Uterus (tissue), 4 donors: ENCODE measurements at places on chromosomes 12 and 14. TPM values are rescaled to one million over a fixed set of nuclear protein-coding genes. Genes with fewer than 3 reads are reported as not detected.

- peak; percentile 55 for DNase-seq
These were observed 16.7 kb upstream of the FAIM2 start for GRCh38 chr12:49920241-49920914.

GRCh38 chr12:42382013-42382696 is 56.2 kb downstream of the PPHLN1 start:
- DNase-seq, result no peak

CMKLR1 gene
- total RNA-seq, result 27.1 TPM

DNA sequence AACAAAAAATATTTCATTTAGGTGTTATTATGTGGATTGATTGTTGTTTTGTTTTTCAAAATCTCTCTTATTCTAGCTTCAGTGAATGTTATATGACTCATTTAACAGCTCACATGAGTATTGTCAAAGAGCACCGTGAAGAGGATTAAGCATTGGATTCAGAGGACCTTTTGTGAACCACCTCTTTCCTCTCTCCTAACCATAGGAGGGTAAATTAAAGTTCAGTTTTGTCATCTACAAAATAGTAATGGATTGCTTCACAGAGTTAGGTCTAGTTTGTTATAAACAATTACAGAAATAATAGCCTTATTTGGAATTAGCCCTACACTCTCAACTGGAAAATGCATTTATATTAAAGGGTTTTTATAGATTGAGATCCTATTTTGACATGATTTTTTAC is 962 bp upstream of the KERA start:
- DNase-seq, result no peak

- DNase-seq, result no peak
These were observed 8.2 kb downstream of the CHST11 start for GRCh38 chr12:104464899-104465298.

- no peak for DNase-seq
These were observed 240.3 kb upstream of the PLEKHG7 start for GRCh38 chr12:92462527-92462926.

DNA sequence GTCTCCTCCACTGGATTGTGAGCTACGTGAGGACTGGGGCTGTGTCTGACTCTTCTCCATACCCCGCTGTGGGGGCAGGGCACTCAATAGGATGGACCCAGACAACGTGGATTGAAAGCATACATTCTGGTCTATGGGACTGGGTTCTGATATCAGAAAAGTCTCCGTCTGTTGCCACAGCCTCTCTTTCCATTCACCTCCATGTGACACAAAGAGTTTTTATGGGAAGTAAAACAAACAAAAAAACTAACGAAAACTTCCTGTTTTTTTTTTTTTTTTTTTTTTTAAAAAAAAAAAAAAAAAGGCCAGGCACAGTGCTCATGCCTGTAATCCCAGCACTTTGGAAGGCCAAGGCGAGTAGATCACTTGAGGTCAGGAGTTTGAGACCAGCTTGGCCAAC is 44.7 kb downstream of the SLC8A3 start:
- no peak for DNase-seq

HHIPL1 gene
- total RNA-seq, result 4.6 TPM

PRH2 gene
- not detected for total RNA-seq

- no peak for DNase-seq
These were observed 531 bp upstream of the EML1 start for GRCh38 chr14:99792551-99793212.
